A549 treated with CORT108297 at 1 μM for 4 hours (cell line): ENCODE measurements at places on chromosomes 3 and 15. TPM values are rescaled to one million over a fixed set of nuclear protein-coding genes. Genes with fewer than 3 reads are reported as not detected.

Gene SNX4
- total RNA-seq, result 18.6 to 25.7 TPM (median 20.5 TPM) in 5 replicates

Gene HRG
- total RNA-seq, result not detected in 5 replicates

Gene SCN11A
- 0.01 TPM in 2 of 5 replicates, not detected in the others for total RNA-seq

Gene ADGRG7
- not detected in 5 replicates for total RNA-seq

Gene NOP10
- total RNA-seq, result 532 to 604 TPM (median 553 TPM) in 5 replicates

Gene HDGFL3
- total RNA-seq, result 45.4 to 77.6 TPM (median 52.7 TPM) in 5 replicates

Gene ITGA11
- total RNA-seq, result 2.4 to 7.8 TPM (median 5.0 TPM) in 5 replicates

Gene SLC9A9
- total RNA-seq, result 0.18 to 0.29 TPM (median 0.25 TPM) in 5 replicates

Gene CFAP91
- 0.22 to 0.56 TPM (median 0.23 TPM) in 5 replicates for total RNA-seq

Gene ITIH1
- total RNA-seq, result not detected in 5 replicates

Gene BMF
- total RNA-seq, result 1.1 to 1.7 TPM (median 1.5 TPM) in 5 replicates

Gene ACP3
- total RNA-seq, result 0.02 to 0.14 TPM in 2 of 5 replicates, not detected in the others

Gene GJD2
- not detected in 5 replicates for total RNA-seq

Gene NDN
- total RNA-seq, result 0.05 to 0.08 TPM (median 0.06 TPM) in 3 of 5 replicates, not detected in the others

Gene TEX9
- total RNA-seq, result 3.8 to 5.0 TPM (median 4.6 TPM) in 5 replicates

Gene SUSD5
- total RNA-seq, result 3.0 to 4.4 TPM (median 3.1 TPM) in 5 replicates

Gene MELTF
- total RNA-seq, result 43.3 to 71.8 TPM (median 62.8 TPM) in 5 replicates

Gene MYRIP
- total RNA-seq, result 0.03 to 0.04 TPM in 2 of 5 replicates, not detected in the others

Gene POC1A
- total RNA-seq, result 15.1 to 20.8 TPM (median 19.8 TPM) in 5 replicates

Gene THAP10
- 5.0 to 6.4 TPM (median 5.7 TPM) in 5 replicates for total RNA-seq

Gene TMEM207
- total RNA-seq, result not detected in 5 replicates

Gene OR4F15
- total RNA-seq, result not detected in 5 replicates

Gene LDHAL6B
- total RNA-seq, result not detected in 5 replicates

Gene ZBED2
- total RNA-seq, result 0.15 to 0.43 TPM (median 0.32 TPM) in 5 replicates

Gene ZNF80
- total RNA-seq, result not detected in 5 replicates

Gene MESP1
- total RNA-seq, result 1.7 to 8.5 TPM (median 8.0 TPM) in 5 replicates
